ENCODE measurements at places on chromosomes 7 and 10.

DNA sequence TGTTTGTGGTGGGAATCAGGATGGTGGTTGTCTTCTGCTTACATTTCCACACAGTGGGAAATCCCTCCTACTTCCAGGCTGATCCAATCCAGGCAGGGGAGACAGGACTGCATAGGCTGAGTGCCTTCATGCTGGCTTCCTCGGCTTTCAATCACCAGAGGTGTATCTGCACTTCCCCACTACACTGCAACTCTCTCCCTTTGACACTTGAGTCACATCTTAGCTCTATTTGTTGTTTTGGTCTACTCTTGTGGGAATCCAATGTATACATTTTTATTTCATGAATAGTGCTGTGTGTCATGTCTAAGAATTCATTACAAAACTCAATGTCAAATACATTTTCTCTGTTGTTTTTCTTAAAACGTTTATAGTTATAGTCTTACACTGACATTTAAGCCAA is 735.6 kb downstream of the XPNPEP1 start:
- DNase-seq = no peak

- DNase-seq = no peak
Observed at GRCh38 chr10:72472306-72472705, 117.6 kb upstream of the DNAJB12 start.

GRCh38 chr10:7305053-7305452 is 105.8 kb downstream of the SFMBT2 start:
- DNase-seq = no peak

DNA sequence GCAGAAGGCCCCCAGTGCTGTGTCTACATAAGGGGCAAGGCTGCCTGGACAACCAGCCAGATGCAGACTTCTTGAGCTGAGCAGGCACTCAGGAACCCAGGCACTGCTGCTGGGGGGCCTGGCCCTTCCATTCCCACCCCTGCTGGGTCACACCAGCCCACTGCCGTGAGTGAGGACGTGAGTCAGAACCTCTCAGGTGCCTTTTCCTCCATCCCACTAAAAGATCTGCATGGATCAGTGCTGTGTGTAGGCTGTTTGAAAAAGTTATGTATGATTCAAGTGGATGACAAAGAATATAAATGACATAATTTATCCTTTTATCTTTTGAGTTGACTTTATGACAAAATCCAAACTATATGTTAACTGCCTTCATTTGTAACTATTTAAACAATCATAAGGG is 499.3 kb downstream of the INHBA start:
- DNase-seq = no peak

Data from CD4-positive, alpha-beta T cell treated with Interleukin-4 for 1 hour (primary cell).